ENCODE measurements at places on chromosomes 4 and X.

DNA sequence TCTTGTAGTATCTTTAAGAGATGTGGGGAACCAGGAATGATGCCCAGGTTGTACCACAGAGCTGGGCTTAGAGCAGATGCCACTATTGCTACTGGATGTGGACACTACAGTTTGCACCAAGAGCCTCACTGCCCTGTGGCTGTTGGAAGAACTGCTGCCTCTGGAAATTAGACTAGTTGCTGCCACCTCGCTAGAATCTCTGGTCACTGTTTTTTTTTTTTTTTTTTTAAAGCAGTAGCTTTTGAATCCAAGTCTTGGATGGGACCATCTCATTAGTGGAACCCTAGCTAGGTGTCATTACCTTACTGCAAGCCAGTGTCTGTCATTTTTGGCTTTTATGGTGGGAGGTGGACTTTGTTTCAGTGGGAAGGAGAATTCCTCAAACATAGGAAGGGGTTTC lies 105.5 kb downstream of the ARHGAP10 start:
- peak; percentile 15 for DNase-seq

DNA sequence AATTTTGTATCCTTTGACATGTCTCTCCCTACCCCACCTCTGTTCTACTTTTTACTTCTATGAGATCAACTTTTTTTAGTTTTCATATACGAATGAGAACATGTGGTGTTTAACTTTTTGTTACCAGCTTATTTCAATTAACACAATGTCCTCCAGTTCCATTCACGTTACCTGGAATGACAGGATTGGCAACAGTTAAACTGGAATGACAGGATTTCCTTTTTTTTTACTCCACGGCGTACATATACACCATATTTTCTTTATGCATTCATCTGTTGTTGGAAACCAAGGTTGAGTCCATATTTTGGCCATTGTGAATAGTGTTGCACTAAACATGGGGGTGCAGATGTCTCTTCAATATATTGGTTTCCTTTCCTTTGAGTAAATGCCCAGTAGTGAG lies 171.8 kb upstream of the GPC4 start:
- no peak for DNase-seq

GRCh38 chrX:65696613-65697012 lies 29.2 kb downstream of the MSN start:
- DNase-seq: no peak

DNA sequence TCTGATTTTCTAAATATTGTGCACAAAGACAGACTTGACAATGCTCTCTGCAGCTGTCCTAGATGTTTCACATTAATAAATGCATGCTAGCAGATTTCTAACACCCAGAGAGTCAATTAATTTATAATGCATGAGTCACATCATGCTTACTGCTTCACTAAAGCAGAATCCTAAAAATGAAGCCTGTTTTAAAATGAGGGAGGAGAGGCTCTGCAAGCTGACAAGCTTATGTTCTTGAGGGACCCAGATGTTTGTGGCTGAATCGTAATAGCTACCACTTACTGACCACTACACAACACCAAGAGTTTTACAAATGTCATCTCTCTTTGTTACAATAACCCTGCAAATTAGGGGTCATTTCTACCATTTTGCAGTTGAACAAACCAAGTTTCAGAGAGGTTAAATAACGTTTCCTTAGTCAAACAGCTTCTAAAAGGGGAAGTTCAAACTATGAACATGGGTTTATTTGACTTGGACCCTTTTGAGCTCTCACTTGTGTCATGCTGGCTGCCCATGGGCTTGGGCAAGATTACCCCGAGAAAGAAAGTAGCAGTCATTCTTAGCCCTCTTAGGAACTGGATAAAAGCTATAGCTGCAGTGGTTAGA lies 262.7 kb upstream of the ETNPPL start:
- no peak for DNase-seq

- peak; percentile 41 for DNase-seq
Measured at GRCh38 chr4:94455081-94455480, 3.3 kb downstream of the PDLIM5 start.

DNA sequence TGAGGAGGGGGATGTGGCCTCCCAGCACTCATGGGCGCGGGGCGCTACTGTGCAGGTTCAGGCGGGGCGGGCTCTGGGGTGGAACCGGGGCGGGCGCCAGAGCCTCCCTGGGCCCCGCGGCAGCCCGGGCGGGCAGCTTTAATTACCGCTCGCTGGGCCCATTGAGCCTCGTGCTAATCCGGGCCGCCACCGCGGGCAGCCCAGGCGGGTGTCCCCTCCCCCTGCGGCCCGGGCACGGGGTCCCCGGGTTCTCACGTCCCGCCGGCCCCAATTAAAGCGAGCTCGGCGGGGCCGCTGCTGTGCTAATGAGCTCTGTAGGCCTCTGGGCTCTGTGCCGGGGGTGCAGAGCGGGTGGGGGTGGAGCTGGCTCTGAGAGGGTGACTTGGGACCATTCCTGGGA lies 22.8 kb upstream of the FGFR3 start:
- no peak for DNase-seq

- DNase-seq: no peak
Measured at GRCh38 chr4:3630136-3630597, 97.9 kb upstream of the LRPAP1 start.

DNA sequence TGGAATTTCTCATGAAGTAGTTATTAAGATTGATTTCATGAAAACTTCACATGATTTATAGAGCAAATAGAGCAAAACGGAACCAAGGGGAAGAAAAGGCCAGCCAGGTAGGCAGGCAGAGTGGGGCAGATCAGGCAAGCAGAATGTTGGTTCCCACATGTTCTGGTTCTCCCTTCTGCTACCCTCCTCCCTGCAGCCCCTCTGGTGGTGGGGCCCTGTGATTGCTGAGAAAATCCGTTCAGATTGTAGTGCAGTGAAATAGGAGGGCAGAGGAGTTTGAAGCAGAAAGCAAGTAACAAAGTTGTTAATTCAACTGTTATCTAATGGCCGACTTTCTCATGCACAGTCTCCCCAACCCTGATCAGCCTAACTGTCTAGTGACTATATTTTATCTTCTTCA lies 185.3 kb downstream of the MID1IP1 start:
- no peak for DNase-seq
